Stimulated activated CD8-positive, alpha-beta memory T cell treated with anti-CD3 and anti-CD28 coated beads, Interleukin-4, amount 100 ng/mL, for 48 hours (primary cell): ENCODE measurements at places on chromosomes 11 and 22.
A peak's percentile ranks its signal among the peaks of the same experiment; 100 is the strongest.

DNA sequence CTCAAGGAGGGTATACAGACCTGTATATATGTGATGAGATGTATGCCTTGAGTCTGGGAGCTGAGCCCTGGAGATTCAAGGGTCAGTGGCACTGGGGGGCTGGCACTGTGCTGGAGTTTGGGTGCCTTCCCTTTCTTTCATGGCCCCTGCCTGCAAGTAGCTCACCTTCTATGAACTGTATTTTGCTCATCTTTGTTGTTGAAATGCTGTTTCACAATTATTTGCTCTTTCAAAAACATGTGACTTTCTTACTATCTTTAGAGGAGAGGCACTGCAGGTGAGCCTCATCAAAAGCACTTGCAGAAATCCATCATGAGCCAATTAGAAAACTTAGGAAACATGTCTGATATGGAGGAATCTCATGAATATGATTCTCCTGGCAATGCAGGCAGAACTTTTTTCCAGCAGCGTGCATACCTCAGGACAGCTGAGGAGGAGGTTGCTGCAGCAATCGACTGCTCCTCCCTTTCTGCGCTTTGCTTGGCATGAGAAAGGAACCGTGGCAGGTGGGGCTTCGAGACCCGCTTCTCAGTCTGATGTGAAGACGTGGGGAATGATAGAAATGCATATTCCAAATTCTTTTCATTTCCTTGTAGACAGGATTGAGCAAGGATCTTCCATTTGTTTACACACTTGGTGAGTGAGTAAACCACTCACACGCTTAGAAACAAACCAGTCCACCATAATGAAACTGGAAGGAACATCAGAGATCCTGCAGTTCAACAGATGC lies 178.4 kb upstream of the E2F8 start:
- DNase-seq: no peak

GRCh38 chr11:76689313-76690260 lies 19.0 kb upstream of the LRRC32 start:
- no peak for DNase-seq

- no peak for DNase-seq
These were observed 163.8 kb downstream of the CWF19L2 start for GRCh38 chr11:107293677-107294344.

- DNase-seq: no peak
These were observed 8.8 kb downstream of the PPM1F start for GRCh38 chr22:21943571-21944448.

DNA sequence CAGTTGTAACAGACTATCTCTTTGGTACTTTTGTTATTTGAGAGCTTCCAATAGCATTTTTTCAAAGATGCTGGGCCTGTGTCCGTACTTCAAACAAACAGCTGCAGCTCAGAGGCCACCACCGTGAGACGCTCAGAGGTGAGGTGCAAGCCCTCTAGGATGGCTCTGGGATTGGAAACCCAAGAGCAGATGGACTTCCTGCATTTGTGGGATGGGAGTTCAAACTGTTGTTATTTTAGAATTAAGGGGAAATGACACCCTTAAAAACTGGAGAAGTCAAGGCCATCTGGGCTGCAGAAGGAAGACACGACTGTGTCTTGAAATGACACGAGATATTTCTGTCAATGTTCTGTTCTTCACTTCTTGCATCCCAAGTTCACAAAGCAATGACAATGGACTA lies 9.2 kb upstream of the IL10RA start:
- DNase-seq: no peak

GRCh38 chr11:28625532-28625931 lies 517.3 kb downstream of the METTL15 start:
- DNase-seq: no peak

GRCh38 chr22:39920134-39920743 lies 19.4 kb downstream of the GRAP2 start:
- peak; percentile 79 for DNase-seq
